Stimulated activated CD4-positive, alpha-beta T cell treated with anti-CD3 and anti-CD28 coated beads, Interleukin-12 subunit alpha, Interleukin-12 subunit beta, amount 100 ng/mL, for 4 hours (primary cell): ENCODE measurements at places on chromosomes 6 and 20.

DNA sequence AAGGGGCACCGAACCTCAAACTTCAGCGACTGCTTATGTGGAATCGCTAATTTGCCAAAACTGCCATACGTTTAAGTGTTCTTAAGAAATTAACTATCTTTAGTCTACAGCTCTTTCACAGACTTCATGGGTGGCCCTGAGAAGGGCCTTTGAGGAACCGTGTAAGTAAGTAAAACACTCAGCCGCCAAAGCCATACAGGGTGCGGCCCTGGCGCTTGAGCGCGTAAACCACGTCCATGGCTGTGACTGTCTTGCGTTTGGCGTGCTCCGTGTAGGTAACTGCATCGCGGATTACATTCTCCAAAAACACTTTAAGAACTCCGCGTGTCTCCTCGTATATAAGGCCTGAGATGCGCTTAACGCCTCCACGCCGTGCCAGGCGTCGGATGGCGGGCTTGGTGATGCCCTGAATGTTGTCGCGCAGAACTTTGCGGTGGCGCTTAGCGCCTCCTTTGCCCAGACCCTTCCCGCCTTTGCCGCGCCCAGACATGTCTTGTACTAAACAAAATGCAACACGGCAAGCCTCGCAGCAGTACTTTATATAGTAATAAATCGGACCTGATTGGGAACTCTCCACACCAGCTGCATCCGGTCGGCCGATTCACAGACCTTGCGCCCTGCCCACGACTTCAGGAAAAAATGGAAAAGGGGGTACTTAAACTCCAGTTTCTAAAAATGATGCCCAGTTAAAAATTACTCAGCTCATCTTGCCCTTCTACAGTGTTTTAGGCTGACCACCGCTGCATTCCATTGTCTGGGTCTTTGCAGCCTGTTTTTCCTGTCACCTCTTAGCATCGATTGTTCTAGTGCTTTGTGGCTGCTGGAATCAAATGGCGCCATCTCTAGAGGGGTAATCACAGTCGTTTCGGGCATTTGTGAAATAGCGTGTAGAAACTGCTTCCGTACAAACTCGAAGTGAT, 38.9 kb downstream of the OR2B2 start:
- DNase-seq, result peak; percentile 46

DNA sequence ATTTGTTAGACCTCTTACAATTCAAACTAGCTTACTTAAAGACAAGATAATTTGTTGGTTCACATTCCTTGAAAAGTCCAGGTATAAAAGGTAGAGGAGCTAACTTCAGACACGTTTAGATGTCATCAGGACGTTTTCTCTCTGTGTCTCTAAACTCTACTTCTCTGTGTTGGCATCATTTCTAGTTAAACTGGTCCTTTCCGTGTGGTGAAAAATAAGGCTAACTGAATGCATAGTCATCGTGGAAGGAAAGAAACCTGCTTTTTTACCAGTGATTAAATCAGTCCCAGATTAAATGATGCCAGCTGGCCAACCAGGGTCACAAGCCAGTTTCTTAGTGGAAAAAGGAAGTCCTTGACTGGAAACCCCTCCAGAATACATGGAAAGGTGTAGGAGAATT, 168.4 kb upstream of the AHI1 start:
- DNase-seq, result no peak

- no peak for DNase-seq
These were observed 35.2 kb downstream of the DOK5 start for GRCh38 chr20:54510541-54511129.

DNA sequence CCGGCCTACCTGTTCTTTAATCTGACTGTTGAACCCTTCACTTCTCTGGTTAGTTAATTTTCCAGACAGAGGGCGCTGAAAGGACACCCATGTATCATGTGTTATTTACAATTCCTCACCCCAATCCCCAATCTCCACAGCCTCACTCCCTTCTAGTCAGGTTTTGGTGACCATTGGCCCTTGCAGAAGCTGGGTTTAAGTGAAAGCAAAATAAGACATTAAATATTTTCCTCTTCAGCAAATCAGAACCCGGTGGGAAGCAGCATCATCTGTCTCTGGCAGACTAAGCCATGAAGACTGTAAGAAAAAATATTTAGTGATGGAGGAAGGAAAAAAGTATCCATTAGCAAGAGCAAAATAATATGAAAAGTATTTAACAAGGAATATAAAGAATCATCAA, 9.4 kb upstream of the HLA-DQA1 start:
- no peak for DNase-seq

DNA sequence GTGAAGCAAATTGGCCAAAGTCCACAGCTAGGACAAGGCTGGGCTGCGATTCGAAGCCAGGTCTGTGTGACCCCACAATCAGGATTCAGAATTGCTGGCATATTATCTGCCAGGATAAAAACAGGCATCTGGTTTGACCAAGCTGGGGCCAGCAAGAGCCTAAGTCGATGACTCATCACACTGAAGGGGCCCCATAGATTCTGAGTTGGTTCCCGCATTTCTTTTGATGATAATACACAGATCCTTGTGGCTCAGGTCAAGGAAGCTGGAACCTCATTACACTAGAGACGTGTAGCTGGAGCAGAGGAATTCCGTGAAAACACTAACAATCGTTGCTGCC, 6.5 kb downstream of the KCNB1 start:
- DNase-seq, result no peak

DNA sequence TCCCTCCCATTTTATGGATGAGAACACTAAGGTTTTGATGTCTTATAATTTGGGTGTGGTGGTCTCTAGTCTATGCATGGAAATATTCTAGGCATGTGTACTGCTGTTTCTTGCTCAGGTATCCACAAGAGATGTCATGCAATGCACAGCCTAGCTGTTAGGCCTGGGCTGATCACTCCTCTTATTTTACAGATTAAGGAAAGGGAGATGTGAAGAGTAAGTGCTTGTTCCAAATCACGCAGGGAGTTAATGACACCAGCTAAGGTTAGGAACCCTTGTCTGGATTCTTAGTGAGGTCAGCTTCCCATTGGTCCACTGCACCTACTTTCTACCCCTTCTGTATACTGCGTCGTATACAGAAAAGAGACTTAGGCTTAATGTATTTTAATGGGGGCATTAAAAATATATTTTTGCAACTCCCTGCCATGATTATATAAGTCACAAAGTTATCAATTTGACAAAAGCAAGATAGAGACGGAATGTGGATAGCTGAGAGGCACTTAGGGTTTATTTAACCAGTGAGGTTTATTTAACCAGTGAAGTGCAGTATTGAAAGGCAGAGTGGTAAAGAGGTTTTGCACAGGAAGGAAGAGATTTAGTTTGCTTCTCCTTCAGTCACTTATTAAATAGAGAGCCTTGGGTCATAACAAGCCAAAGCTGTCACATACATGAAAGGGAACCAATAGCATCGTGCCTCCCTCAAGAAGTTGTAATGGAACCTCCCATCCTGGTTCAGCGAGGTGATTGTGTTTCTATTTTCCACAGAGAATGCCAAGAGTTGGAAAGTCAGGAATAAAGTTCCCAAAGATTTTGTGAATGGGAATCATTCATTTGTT, 95.0 kb upstream of the FAM184A start:
- DNase-seq, result no peak

DNA sequence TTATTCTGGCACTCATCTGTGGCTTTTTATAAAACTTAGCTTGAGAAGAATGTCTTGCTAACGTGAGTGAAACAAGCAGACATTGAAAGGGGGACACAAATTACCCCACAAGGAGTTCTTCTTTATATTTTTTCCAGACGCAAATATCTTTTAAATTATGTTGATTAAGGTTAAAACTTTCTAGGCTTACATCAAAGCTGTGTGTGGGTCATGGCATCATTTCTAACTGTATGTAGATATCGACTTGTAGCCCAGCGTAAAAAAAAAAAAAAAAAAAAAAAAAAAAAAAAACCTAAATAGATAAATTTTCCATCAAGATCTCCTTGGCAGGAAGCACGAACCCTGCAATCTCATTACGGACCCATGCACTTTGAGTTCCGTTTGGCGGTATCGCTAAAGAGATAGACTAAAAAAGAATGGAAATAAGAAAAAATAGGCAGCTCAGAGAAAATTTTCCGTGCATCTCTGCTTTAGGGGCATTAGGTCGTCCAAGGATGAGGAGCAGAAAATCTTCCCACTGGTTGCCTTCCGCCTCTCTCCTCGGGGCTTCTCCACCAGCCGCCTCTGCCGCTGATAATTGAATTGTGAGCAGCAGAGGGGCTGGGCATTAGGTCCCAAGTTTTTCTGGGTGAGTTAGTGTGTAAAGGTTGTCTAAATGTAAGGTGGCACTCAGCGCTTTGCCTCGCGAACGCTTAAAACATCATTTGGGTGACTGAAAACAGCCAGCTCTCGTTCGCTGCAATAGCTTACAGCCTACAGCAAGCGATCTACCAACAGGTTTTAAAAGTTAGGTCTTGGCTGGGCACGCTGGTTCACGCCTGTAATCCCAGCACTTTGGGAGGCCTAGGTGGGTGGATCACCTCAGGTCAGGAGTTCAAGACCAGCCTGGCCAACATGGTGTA, 194.0 kb downstream of the TRIM27 start:
- DNase-seq, result no peak

- no peak for DNase-seq
These were observed 43.8 kb upstream of the SEC63 start for GRCh38 chr6:108001696-108002231.

- DNase-seq, result no peak
These were observed 47.2 kb downstream of the TMEM242 start for GRCh38 chr6:157276134-157276532.

GRCh38 chr20:4708856-4709255, 12.9 kb upstream of the PRND start:
- DNase-seq, result no peak

- DNase-seq, result no peak
These were observed 623.4 kb downstream of the CDH26 start for GRCh38 chr20:60581606-60582115.

DNA sequence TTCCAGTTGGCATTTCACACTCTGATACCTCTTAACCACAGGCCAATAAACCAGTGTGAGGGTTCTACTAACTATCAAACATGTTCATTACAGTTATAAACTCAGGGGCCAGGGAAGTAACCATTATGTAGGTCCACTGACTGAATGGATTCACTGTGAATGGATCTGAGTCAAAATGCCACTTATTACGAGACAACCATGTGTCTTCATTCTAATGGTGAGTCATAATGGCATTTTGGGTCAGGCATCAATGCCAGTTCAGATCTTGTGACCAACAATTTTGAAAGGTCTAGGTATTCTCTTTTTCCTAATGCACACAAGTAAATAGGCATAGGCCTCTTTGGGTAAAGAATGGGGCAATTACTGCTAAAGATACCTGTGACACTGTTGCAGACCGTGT, 112.2 kb upstream of the HEY2 start:
- no peak for DNase-seq

GRCh38 chr20:51412333-51412871, 130.1 kb downstream of the NFATC2 start:
- no peak for DNase-seq

DNA sequence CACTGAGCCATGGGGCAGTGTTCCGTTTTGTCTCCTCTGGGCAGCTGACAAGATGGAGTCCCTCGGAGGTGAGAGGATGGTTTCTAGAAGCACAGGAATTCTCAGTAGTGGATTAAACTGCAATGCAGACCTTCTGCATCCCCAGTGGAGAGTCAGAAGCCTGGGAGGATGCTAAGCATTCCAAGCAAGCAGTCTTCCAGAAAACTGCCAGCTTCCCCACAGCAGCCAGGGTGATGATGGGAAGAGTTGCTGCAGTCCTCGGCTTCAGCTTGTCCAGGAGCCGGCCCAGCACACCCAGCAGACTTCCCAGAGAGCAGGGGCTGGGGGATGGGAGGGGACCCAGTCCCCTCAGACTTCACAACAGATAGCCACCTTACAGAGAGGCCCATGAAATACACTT, 163.6 kb downstream of the LY86 start:
- DNase-seq, result no peak

DNA sequence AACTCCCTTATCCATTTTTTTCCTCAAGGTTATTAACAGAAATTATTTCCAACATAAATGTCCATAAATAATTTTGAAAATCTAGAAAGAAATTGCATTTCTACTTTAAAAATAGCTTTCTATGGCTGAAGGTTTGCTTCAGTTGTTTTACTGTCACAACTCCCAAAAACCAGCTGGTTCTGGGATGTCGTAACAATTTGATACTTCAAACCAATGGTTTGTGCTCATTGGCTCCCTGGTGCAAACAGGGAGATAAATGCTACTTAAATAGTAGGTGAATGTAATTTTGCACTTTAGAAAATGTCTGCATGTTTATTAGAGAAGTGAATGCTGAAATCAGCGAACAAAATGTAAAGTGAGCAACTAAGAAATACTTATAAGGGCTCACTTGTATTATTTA, 31.1 kb downstream of the LAMA2 start:
- DNase-seq, result no peak

GRCh38 chr6:155770313-155770712, 314.7 kb upstream of the NOX3 start:
- DNase-seq, result no peak

DNA sequence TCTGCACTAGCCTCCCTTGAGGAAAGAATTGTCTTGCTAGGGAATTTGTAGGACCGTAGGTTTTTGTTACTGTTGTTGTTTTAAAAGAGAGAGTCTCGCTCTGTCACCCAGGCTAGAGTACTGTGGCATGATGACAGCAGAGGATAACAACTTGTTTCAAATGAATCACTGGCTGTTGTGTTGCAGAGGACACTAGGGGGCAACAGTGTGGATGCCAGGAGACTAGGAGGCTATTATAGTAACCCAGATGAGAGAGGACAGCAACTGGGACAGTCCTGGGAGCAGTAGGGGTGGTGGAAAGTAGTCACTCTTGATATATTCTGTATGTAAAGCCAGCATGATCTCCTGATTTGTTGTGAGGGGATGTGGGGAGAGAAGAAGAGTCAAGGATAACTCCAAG, 41.8 kb upstream of the LAMA4 start:
- no peak for DNase-seq

- DNase-seq, result no peak
These were observed 62.0 kb upstream of the SMLR1 start for GRCh38 chr6:130765181-130765727.

DNA sequence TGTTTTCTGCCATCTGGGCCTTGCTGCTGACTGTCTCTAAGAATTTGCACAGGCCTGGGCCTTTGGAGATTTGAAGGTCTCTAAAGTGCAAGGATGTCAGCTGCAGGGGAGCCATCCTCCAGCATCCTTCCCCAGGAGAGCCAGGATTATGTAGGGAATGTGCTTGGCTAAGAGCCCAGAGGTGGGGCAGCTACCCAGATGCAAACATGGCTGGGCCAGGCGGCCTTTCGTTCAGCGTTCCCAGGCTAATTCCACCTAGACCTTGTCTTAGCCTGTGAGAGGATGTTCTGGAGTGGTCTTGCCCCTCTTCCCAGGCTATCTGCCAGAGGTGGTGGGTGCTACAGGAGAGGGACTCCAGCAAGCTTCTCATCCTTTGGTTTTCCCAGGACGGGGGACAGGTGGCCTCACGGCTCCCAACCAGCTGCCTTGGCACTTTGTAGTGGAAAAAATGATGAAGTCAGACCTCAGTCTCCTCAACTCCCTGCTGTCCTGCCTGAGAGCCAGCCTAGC, 7.7 kb upstream of the PTGIS start:
- no peak for DNase-seq

- no peak for DNase-seq
These were observed 44.7 kb upstream of the GRM4 start for GRCh38 chr6:34190504-34191122.

DNA sequence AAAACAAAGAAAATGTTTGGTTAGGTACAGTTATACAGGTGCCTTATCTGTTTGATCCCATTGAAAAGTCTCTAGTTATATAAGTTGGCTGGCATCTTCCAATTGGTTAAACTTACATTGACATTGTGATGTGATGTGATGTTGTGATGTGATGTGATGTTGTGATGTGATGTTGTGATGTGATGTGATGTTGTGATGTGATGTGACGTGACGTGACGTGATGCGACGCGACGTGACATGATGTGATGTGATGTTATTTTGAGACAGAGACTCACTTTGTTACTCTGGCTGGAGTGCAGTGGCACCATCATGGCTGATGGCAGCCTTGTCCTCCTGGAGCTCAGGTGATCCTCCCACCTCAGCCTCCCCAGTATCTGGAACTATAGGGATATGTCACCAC, 507.6 kb downstream of the HAO1 start:
- DNase-seq, result no peak
